ENCODE measurements at places on chromosomes 5 and 9.

GRCh38 chr5:151454166-151454565 lies 6.8 kb downstream of the SLC36A1 start:
- DNase-seq: no peak

DNA sequence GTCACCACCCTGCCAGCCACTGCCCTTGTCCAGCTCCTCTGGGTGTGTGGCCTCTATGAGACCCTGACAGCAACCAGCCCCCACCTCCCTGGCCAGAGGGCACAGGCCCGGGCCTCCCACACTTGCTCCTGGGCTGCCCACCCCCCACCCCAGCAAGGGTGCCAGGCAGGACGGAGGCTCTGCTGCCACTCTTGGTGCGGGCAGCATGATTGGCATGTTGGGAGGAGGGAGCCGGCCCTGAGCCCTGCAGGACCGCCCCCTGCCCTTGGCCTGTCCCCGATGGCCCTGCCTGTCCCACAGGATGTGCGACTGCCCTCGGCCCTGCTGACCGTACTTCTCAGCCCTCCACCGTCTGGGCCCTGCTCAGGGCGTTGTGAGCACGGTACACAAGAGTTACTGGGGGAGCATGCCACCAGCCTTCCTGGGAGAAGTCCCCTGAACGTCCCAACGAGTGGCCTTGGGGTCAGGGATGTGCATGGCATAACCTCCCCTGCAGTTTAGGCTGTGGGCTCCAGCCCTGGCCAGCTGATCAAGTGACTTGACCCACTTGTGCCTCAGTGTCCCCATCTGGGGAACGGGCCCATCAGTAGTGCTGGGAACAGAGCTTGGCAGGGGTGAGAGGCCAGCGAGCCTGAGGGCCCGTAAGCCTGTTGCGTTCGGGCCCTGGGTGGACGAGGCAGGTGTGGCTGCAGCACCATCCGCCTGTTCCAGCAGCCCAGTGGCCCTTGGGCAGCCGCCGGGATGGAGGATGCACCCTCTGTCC lies 16.0 kb downstream of the GPSM1 start:
- DNase-seq: no peak

GRCh38 chr5:57155033-57155432 lies 18.8 kb upstream of the GPBP1 start:
- no peak for DNase-seq

GRCh38 chr5:58085800-58086199 lies 374.1 kb downstream of the PLK2 start:
- DNase-seq: no peak

DNA sequence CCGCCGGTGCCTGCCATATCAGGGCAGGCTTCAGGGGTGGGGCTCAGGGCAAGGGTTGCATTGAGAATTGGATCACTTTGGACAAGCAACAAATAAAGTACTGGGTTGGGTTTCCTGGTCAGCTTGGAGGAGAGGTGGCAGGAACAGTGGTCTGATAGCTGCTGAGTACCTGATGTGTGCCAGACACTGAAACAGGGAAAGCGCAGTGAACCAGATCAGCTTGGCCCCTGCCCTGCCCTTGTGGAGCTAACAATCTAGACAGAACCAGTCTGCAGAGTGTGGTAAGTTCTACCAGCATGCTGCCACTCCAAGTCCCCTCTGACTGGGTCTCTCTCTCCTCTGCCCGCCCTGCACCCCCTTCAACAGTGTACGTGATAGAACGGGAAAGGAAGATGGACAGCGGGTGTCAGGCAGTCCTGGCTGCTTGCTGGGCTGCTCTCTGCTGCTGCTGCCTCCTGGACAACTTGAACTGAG lies 53.4 kb downstream of the CYSTM1 start:
- DNase-seq: no peak

GRCh38 chr5:169656125-169656901 lies 19.2 kb downstream of the DOCK2 start:
- DNase-seq: no peak

GRCh38 chr9:126805554-126806262 lies 868 bp downstream of the ZBTB43 start:
- peak; percentile 38 for DNase-seq

GRCh38 chr5:169410996-169411783 lies 110.3 kb upstream of the SLIT3 start:
- DNase-seq: no peak

- no peak for DNase-seq
Observed at GRCh38 chr5:28415791-28416443, 1377.5 kb upstream of the CDH9 start.
